Stimulated activated CD4-positive, alpha-beta T cell treated with anti-CD3 and anti-CD28 coated beads, Interleukin-12 subunit alpha, Interleukin-12 subunit beta, amount 100 ng/mL, for 48 hours (primary cell): ENCODE measurements at places on chromosomes 11 and 22.

DNA sequence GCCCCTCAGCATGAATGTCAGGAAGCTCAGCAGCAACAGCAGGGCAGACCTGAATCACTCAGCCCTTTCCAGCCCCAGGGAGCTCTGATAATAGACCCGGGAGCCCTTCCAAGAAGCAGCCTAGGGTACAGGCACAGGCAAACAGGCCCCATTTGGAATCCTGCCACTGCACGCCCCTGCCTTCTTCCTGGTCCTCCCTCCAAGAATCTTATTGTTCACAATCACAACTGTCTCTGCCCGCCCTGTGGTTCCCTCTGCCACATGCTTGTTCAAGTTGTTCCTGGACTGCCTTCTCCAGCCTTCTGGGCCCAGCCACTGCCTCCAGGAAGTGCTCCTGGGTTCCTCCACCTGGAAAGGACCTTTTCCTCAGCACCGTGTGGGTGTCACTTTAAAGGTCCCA, 54.6 kb downstream of the LRRC32 start:
- no peak for DNase-seq

GRCh38 chr11:31818874-31819331, 7.8 kb upstream of the PAX6 start:
- no peak for DNase-seq

GRCh38 chr22:50569896-50570535, 7.3 kb upstream of the SYCE3 start:
- DNase-seq: no peak

DNA sequence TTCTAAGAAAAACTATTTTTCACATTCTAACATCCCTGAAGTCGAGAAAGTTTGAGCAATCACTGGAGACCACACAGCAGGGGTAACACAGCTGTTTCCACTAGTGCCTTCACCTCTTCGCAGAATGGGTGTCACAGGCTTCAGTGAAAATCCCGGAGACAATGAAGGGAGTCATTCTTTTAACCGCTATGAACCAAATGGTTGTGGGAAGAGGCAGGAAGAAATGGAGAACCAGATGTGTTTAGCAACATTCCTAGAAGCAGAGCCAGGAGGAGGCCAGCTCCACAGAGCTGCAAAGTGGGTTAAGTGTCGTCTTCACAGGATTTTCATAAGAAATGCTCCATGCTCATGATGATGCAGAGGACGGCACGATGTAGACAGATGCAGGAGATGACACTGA, 221.1 kb downstream of the LARGE1 start:
- DNase-seq: no peak

DNA sequence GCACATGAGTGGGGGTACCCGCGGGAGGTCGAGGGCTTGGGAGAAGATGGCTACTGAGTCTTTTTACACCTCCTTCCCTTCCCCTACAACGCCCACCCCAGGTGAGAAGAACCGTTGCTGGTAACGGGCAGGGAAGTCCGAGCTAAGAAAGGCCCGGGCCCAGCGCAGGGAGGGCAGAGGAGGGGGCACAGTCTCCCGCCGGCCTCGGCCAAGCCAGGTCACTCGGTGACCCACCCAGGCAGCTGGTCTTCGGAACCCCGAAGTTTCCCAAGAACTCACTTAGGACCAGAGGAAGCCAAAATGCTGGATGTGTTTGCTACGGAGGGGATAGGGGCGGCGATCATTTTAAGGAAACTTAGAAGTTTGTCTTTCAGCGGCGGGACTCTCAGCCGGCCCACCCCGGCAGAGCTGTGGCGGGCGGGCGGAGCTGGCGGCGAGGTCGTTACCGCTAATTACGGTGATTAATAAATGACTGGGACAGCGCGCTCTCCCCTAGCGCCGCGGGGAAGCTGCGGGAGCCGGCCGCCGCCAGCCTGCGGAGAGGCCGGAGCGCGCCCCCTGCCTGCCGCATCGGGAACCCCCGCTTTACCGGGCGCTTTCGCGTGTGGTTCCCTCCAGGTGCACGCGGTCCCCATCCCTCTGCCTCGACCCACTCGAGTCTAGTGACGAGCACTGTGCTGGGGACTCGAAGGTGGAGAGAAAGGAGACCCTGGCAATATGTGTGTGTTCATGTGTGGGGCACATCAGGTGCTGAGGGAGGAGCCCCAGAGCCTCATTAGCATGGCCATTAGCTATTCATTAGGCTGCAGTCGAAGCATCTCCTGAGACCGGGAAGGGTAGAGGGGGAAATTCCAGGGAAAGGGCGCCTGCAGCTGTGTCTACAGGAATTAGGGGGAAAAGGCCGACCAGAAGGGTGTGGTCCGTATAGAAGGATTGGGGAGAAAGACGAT, 945 bp downstream of the ROBO3 start:
- peak; percentile 57 for DNase-seq

GRCh38 chr11:12288931-12289666, 88.3 kb upstream of the PARVA start:
- DNase-seq: no peak
